Activated CD8-positive, alpha-beta memory T cell treated with anti-CD3 and anti-CD28 coated beads for 4 hours (primary cell): ENCODE measurements at places on chromosomes 13 and 19.
A peak's percentile ranks its signal among the peaks of the same experiment; 100 is the strongest.

- no peak for DNase-seq
Observed at GRCh38 chr13:23352161-23352560, 81.3 kb downstream of the SACS start.

- DNase-seq = no peak
Observed at GRCh38 chr13:44972956-44973581, 16.2 kb downstream of the NUFIP1 start.

DNA sequence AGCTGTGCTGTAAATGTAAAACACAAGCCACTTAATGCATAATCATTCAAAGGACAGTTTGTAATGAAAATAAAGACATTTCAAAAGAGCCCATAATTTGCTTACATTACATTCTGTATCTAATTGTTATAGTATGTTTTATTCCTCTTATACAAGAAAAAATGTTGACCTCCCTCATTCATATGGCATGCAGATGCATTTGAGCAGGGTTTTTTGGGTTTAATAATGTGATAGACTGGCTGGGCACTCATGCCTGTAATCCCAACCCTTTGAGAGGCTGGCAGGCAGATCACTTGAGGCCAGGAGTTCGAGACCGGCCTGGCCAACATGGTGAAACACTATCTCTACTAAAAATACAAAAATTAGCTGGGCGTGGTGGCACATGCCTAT lies 11.6 kb upstream of the ARL11 start:
- no peak for DNase-seq

GRCh38 chr13:75319254-75319653 lies 162.7 kb downstream of the TBC1D4 start:
- no peak for DNase-seq

- DNase-seq = no peak
Observed at GRCh38 chr19:16111909-16112752, 442 bp downstream of the RAB8A start.

DNA sequence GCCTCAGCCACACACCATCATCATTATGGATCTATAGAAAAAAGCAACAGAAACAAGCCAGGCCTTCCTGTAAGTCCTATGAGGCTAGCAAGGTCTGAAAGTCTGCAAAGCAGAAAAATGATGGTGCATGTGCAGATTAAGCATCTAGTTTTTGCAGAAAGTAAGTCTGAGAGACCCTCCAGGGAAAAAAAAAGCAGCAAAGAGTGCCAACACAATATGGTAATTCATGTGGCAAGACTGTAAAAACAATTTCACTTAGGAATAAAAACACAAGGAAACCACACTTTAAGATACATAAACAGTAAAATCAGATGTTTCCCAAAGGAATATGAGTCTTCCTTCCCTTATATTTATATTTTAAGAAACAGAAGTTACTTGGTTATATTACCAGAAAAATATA lies 112.3 kb upstream of the FBXL3 start:
- no peak for DNase-seq

DNA sequence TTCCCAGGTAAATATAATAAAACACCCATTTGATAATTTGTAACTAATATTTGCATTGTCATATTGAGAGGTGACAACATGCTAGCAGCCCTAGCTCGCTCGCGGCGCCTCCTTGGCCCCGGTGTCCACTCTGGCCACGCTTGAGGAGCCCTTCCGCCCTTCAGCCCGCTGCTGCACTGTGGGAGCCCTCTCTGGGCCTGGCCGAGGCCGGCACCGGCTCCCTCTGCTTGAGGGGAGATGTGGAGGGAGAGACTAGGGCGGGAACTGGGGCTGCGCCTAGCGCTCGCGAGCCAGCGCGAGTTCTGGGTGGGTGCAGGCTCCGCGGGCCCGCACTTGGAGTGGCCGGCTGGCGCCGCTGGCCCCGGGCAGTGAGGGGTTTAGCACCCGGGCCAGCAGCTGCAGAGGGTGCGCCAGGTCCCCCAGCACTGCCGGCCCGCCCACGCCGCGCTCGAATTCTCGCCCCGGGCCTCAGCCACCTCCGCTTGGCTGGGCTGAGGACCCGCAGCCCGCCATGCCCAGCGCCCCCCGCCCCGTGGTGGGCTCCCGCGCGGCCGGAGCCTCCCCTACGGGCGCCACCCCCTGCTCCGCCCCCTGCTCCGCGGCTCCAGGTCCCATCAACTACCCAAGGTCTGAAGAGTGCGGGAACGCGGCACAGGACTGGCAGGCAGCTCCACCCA lies 594.4 kb downstream of the SLITRK6 start:
- DNase-seq = no peak

DNA sequence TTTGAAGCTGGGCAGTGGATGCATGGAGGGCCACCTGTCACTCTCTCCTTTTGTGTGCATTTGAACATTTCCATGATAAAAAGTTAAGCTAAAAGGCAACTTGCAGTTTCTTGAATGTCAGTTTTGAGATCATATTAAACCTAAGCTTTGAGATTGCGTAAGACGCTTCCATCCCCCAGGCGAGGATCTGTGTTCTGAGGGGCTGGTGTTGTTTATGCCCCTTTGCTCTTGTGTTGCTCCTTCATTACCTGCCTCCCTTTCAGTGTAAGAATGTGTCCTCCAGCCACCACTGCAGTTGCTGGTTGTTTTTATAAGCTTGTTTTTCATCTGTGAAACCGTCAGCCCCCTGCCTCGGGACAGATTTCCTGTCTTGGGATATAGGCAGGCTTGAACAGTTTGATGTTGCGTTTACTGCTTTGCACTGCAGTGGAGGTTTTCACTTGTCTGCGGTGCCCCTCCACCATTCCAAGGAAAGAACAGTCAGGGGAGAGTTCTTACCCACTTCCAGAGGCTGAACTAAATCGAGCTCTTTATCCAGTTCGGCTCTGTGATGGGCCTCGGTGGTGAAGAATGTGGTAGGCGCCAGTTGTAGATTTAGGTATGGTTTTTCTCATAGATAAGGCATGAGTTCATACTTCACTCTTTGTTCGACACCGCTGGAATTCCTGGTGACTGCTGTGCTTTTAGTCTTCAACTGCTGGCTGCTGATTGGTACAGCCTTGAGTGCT lies 96.8 kb downstream of the ARHGEF7 start:
- DNase-seq = no peak

- DNase-seq = no peak
Observed at GRCh38 chr13:75607447-75607846, 28.7 kb upstream of the LMO7 start.

GRCh38 chr19:7971553-7972520 lies 28.4 kb upstream of the TIMM44 start:
- no peak for DNase-seq

- no peak for DNase-seq
Observed at GRCh38 chr13:43022934-43023288, 475 bp upstream of the DNAJC15 start.

DNA sequence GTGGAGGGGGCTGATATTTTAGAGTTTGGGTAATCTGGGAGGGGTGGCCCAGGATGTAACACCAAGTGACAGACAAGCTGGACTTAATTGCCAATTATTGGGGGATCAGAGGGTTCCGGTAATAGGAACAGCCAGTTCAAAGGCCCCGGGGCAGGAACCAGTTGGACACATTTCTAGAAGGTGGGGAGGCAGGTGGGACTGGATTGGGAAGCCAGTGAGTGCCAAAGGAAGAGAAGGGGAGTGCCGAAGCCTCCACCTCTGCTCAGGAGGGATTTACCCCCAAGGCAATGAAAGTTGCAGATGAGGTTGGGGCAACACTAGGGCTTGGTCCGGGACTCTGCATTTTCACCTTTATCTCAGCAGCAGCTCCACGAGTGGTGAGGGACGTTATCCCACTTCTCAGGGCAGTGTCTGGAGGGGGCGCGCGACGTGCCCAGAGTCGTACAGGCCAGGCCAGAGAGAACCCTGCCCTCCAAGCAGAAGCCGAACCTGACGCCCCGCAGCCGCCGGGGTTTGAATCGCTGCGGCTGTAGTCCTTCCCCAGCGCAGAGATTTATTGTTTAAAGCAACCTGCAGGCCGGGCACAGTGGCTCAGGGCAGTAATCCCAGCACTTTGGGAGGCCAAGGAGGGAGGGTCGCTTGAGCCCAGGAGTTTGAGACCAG lies 5.7 kb upstream of the JUND start:
- DNase-seq = no peak

- DNase-seq = no peak
Observed at GRCh38 chr19:21233691-21234090, 91.9 kb downstream of the ZNF431 start.

- no peak for DNase-seq
Observed at GRCh38 chr19:23998568-23998967, 83.9 kb downstream of the ZNF726 start.

GRCh38 chr13:78608688-78609463 lies 5.5 kb upstream of the POU4F1 start:
- DNase-seq = no peak

GRCh38 chr19:41697198-41697855 lies 9.3 kb upstream of the CEACAM7 start:
- DNase-seq = no peak

GRCh38 chr13:46296115-46296822 lies 84.5 kb downstream of the LRRC63 start:
- DNase-seq = no peak

- no peak for DNase-seq
Observed at GRCh38 chr19:19487077-19487949, 28.0 kb downstream of the TSSK6 start.

DNA sequence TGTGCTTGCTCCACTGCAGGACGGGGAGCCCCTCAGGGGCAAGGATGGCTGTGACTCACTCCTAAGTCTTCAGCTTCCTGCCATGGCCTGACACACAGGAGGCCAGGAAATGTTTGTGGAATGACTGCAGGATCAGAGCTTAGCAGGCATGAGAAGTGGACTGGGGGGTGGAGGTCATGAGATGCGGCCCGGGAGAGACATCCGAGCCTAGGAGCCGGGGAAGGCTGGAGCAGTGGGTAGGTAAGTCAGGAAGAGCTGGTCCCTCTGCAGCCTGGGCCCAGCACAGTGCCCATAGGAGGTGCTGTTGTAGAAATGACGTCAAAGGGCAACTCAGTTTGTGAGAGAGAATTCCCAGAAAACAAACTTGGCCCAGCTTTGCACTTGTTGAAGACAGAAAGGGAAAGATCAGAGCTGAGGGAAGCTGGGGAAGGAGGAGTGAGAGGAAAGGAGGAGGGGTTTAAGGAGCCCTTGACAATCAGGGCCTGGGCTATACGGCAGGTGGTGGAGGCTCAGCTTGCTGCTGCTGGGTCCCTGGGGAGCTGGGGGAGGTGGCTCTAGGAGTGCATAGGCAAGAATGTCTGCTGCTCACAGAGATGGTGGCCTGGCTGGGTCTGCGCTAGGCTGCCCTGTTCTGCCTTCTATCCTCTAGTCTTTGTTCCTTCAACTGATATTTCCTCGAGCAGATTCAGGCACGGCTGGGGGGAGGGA lies 18.5 kb downstream of the POU2F2 start:
- no peak for DNase-seq

DNA sequence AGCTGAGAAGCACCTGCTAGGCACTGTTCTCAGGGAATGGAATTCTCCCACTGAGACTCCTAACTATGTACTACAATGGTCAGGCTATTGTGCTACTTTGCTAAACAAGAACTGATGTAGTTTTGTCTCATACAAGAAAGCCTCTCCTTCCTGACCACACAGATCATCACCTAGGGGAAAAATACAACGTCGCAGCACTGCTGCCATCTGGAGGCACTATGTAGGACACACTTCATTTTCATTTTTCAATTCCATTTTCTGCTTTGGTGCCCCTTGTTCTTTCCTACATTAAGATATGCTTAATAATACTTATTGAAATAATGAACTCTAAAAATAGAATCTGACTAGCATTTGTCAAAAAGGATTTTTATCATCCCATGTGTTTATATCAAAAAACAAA lies 21.1 kb downstream of the PROSER1 start:
- no peak for DNase-seq

- DNase-seq = no peak
Observed at GRCh38 chr13:44362394-44363040, 11.1 kb upstream of the SERP2 start.

- DNase-seq = peak; percentile 61
Observed at GRCh38 chr19:46704379-46705076, 12.4 kb downstream of the PRKD2 start.

- DNase-seq = no peak
Observed at GRCh38 chr13:106602178-106602577, 34.2 kb upstream of the ARGLU1 start.

DNA sequence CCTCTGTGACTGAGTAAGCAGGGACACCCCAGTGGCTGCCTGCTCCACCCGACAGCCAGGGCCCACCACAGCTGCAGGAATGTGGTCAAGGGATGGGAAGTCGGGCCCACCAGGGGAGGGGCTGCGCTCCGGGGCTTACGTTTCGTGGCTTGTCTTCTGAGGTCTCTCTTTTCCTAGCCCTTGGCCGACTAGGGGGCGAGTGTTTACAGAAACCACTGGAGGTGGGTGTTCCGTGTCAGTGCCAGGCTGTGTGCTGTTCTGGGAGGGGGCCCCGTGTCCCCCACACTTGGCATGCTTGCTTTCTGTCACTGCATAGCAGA lies 4.5 kb downstream of the ADAT3 start:
- DNase-seq = no peak

GRCh38 chr13:42875475-42876269 lies 94.3 kb downstream of the FAM216B start:
- DNase-seq = no peak

GRCh38 chr13:106568299-106569003 lies 514 bp upstream of the ARGLU1 start:
- no peak for DNase-seq

- no peak for DNase-seq
Observed at GRCh38 chr13:94122300-94122915, 357.1 kb downstream of the DCT start.

DNA sequence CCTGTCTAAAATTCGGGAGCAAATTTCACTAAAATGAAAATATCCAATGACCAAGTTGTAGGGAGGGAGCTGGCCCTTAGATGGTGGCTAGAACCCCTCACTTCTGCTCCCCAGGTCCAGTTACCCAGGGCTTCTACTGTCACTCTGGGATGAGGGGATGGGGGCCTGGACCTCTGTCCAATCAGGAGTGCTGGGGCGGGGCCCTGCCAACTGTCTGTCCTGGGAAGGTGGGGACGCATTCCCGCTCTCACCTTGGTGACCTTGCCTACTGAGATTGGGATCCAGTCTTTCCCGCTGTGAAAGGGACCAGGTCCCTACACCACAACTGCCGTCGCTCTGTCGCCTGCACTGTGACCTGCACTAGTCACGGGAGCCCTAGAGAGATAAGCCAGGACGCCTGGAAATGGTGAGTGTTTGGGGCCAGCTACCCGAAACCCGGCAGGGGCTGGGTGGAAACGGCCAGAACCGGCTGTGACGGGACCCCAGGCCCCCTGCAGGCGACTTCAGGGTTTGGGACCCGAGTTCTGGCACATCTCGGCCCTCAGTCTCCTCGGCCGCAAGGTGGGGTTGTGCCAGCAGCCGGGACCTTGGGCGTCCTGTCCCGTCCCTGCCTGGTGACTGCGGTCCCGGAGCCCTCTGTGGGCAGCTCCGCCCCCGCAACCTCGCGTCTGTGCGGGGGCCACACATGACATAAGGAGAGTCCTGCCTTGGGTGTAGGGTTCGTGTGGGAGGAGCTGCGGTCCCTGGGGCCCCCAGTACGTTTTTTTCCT lies 22.8 kb downstream of the ZNF20 start:
- no peak for DNase-seq
